GM23248 (cell line): ENCODE measurements at places on chromosomes 11 and 22.

DNA sequence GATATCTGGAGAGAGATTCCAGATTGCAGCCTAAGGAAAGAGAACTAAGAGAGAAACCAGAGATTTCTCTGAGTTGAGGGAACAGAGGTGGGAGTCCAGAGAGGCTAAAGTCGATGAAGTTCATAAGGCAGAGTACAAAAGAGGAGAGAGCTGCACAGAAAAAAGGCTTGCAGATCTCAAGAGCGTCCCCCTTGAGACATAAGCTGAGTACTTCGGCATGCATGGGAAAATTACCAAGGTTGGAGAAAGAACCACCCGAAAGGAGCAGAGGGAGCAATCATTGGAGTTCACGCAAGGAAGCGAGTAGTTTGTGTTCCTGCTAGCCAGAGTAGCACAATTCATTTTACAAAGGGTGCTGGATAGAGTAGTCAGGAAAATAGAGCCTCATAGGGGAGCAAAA is 293.5 kb downstream of the TMEM135 start:
- DNase-seq, result no peak

DNA sequence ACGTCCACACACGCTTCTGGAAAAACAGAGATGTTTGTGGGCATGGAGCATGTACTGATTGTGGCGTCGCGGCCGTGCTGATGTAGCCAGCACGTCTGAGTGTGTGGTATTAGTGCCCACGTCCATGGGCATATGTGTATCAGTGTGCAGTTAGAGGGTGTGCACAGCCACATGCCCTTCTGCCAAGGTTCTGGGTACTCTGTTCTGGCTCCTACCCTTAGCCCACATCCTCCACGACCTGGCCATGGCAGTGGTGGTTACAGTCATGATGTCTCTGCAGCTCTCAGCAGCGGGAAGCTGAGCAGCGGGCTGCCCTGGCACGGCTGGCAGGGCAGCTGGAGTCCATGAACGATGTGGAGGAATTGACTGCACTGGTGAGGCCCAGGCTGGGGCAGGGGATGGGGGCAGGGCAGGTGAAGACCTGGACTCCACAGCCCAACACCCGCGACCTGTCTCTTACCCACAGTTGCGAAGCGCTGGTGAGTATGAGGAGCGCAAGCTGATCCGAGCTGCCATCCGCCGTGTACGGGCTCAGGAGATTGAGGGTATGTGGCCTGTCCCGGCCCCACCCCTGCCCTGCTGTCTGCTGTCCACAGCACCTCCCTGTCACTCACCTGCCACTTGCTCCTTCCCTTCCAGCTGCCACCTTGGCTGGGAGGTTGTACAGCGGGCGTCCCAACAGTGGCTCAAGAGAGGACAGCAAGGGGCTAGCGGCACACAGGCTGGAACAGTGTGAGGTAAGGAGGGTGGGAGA is 7.3 kb downstream of the SMTN start:
- DNase-seq, result no peak

DNA sequence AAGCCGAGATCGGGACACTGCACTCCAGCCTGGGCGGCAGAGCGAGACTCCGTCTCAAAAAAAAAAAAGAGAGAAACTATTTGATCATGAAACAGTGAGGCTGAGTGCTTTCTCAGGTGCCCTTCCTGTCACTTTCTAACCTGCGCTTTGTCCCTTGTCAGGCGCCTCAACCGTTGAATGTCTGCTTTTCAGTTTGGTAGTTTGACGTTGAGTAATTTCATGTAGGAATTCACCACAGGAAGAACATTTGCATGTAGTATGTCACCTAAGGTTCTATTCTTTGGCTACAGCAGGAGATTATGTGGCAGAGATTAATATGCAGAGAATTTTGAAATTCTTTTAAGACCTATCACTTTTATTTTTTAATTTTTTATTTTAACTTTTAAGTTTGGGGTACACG is 57.2 kb downstream of the PPFIA1 start:
- no peak for DNase-seq

DNA sequence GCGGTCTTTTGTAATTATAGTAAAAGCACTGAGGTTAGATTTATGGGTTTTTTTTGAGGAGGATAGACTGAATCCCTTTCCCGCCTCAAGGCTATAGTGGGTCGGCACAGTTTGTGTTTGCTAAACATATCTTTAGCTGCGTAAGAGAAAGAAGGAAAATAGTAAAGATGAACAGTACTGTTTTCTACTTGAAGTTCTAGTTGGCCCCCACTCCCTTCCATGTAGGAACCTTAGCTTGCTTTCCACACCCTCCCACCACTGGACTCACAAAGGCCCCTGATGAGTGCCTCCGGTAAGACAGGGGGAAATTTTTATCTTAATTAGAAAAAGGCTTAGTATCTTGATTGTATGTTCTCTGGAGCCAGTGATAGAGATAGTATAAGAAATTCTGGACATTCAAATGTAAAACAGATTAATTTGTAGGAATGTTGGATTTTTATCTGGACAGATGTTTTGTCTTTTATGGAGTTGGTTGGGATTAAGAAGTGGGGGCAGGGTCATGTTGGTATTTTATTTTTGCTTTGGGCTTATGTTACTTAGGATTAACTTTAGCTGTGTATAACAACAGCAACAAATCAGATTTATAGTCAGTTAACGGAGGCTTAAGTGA is 49.4 kb downstream of the PTPRJ start:
- DNase-seq, result no peak

DNA sequence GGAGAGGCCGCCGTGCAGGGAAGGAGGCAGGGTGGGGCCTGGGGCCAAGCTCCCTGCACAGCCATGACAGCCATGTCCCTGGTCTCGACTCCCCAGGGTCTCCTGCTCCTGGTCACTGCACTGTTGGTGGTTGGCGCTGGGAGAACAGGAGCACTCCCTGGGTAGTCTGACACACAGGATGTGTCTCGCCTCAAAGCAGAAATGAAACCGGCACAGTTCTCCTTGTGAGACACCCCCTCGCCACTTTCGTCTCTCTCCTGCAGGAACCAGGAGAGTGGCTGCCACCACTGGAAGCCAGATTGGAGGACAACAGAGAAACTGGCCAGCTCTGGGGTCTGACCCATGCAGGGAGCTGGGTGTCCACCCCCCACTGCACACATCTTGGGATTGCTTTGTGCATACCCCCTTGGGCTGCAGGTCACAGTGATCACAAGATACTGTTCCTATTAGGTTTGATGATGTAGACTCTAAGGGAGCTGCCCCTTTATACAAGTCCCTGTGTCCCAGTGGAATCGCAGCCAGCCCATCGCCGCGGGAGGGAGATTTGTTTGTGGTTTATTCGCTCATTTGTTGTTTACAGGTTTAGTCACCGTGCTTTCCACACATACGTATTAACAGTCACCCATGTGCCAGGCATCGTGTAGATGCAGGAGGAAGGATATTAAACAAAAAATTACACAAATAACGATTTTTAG is 27.0 kb upstream of the YWHAH start:
- DNase-seq, result no peak

GRCh38 chr11:12628314-12628713 is 45.9 kb upstream of the TEAD1 start:
- DNase-seq, result no peak

DNA sequence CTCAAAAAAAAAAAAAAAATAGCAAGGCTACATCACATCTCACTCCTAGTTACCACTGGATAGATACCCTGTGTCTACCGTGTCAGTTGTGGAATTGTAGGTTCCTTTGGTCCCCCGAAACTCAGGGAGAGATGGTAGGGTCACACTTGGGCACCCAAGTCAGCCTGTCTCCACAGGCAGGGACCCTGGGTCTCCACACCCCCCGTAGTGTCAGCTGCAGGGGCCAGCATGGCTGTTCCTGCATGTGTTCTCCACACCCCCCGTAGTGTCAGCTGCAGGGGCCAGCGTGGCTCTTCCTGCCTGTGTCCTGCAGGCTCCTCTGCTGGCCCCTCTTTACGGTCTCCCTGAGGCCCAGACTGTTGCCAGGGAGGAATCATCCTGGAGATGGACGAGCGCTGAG is 282.1 kb downstream of the BRD1 start:
- no peak for DNase-seq

- peak; percentile 62 for DNase-seq
Observed at GRCh38 chr11:1202776-1203504, 19.9 kb upstream of the MUC5B start.

GRCh38 chr22:46087816-46088277 is 62.5 kb upstream of the PPARA start:
- peak; percentile 96 for DNase-seq

DNA sequence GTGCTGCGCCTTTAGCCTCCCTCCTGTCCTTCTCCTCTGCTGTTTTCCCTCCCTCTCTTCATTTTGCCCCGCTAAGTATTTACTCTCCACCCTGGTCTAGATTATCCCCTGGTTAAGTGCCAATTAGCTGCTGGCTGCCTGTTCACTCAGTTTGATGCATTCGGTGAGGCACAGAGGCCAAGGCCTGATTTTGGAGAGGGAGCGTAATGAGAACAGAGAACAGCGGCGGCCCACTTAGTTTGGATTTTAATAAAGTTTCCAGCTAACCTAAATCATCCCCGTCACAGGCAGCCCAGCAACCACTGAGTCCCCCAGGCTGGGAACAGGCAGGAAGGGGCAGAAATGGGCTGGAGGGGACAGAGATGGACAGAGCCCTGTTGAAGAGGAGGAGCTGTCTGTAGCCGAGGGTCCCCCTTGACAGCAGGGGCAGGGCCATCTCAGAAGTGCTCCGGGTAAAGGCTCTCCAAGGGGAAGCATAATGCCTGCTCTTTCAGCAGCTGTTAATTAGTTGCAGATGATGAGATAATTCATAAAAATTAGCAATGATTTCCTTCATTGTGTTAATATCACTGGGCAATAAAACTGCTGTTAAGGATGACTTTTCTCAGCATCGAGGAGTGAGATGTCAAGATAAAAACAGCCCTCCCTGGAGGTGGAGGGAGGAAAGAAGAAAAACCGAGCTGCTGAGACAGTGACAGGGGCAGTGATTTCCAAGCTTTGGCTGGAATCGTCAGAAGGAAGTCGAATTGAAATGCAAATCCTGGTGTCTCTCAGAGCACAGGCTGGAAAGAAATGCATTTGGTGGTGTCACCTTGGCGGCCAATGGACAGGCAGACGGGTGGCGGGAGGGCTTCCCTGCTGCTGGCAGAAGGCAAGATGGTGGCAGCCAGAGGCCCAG is 170.1 kb downstream of the GRIK4 start:
- DNase-seq, result no peak

DNA sequence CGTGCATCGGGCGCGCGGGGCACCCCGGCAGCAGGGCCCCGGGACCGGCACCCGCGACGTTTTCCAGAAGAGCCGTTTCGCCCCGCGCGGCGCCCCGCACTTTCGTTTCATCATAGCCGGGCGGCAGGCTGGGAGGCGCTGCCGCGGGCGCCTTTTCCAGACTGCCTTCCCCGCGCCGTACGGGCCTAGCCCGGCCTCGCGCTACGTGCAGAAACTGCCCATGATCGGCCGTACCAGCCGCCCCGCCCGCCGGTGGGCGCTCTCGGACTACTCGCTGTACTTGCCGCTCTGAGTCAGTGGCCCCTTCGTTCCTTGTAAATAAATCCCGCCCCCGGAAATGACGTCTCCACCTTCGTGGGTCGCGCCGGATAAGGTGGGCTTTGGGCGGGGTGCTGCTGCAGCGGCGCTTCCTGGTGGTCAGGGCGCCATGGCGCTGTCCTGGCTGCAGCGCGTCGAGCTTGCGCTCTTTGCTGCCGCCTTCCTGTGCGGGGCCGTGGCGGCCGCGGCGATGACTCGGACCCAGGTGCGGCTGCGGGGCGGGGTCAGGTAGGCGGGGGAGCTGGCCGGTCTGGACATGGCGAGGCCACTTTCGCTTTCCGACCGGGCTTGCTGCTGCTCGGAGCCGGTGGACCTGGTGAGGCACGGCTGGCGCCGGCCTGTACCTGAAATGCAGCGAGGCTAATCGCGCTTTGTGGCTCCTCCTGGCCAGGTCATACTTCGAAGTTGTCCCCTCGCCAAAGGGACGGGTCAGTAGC is at the start of gene TMEM179B:
TSS of gene TMEM179B (plus strand) at position 398 of the 755 bp plus-strand sequence. CDS start at position 428, 30 bp downstream.
- DNase-seq, result peak; percentile 100

DNA sequence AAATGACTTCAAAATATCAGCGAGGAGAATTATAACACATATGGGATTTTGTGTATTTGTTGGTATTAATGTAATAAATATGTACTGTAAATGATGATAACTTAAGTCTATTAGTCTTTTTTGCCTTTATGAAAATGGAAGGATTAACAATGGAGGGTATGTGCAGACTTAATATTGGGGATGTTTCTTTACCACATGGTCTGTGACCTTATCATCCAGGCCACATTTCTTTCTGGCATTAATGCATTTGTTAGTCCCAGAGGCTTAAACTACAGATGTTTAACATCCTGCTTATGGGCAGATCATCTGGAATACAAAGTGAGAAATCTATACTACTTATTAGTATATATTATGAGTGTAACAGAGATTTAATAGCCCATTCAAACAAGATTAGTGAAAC is 64.6 kb downstream of the SOX6 start:
- DNase-seq, result no peak

DNA sequence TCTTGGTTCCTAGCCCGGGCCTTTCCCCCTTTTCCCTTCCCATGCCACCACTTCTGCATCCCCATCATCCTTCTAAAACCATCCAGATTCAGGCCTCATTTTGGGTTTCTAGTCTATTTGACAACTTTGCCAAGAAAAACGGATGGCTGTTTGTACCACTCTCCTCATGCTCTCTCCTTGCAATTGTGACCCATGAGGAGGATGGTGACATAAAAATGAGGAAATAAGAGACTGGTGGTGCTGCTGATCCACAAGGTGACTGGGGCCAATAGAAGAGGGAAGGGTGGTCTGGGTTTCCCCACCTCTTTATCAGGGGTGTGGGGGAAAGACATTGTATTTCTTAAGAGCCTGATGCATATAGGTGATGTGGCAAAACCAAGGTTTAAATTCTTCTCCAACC is 1.0 kb downstream of the MS4A4A start:
- DNase-seq, result no peak
